COR-L47 (cell line): ENCODE measurements at places on chromosomes 6 and 20.
A peak's percentile ranks its signal among the peaks of the same experiment; 100 is the strongest.

- DNase-seq = no peak
Observed at GRCh38 chr6:106275692-106276091, 49.9 kb downstream of the ATG5 start.

DNA sequence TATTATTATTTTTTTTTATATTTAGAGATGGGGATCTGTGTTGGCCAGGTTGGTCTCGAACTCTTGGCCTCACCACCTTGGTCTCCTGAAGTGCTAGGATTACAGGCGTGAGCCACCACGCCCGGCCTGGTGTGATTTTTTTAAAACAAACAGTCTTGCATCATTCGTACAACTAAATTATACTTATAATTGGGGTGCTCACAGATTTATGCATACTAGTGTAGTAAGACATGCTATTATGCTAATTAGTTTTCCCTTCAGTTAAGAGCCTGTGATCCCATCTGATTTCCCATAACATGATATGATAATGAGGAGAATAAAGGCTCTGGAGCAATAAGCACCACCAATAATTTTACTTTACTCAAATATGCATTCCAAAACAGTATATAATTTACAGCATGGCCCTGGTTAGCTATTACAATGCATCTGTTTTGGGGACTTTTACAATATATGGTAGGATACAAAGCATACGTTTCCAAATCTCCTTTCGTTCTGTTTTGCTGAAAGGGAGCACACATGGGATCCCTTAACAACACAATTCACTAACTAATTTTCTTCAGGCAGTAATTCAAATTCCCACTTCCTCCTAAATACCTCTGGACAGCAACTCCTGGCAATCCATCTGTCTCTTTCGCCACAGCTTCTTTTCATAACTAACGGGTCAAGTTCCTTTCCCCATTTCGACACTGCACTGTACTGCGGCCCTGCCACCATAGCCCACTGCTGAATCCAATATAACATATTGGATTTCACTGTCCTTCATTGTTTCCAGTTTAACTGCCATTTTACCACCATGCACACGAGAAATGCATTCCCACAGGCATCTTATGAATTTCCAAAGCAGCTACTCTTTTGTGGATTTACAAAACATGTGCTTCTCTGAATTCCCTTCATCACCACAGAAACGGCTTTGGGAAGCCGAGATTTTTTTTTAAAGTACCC is 1.7 kb downstream of the NUDT3 start:
- no peak for DNase-seq

- DNase-seq = no peak
Observed at GRCh38 chr6:169849396-169849795, 98.0 kb downstream of the ERMARD start.

DNA sequence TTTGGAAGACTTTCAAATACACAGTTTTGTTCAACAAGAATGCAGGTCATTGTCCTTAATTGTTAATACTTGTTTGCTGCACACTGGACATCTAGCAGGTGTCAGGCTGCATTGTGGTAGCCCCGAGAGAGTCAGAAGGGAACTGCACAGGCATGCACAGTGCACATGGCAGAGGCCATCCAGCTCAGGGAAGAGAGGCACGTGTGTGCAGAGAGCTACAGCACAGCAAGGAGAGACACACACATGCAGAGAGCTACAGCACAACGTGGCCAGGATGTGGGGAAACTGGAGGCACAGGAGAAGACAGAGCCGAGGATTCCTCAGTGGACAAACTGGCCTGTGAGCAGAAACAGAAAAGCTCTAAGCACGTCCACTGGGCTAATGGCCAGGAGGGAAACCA is 272.0 kb downstream of the SMOC2 start:
- DNase-seq = no peak

DNA sequence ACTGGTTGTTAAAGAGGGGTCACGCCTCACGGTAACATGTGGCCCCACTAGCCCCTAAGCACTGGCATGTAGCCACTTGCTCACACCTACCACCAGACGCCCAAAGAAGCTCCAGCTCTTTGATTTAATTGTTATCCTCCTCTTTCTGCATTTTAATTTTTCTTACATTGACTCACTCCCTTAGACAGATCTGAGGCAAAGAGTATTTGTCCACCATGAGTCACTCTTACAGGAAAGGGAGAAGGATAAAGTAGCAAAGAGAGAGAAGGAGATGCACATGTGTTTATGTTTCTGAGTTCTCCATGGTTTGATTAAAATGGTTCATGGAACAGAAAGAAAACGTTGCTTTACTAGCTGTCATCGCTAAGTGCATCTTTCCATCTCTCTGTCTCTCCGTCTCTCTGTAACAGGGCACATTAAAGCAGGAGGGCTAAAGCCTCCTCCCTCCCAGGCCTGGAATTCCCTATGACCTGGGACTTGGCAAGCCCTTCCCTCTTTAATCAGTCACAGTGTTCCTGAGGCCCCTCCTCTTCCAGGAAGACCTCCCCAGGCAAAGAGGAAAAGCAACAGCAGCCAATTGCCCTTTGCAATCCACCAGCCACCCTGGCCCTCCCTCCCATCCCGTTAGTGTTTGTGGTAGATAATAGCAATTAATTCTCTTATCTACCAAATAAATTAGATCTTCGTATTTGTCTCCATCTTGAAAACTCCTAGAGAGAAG is 112.8 kb upstream of the TSHZ2 start:
- no peak for DNase-seq

DNA sequence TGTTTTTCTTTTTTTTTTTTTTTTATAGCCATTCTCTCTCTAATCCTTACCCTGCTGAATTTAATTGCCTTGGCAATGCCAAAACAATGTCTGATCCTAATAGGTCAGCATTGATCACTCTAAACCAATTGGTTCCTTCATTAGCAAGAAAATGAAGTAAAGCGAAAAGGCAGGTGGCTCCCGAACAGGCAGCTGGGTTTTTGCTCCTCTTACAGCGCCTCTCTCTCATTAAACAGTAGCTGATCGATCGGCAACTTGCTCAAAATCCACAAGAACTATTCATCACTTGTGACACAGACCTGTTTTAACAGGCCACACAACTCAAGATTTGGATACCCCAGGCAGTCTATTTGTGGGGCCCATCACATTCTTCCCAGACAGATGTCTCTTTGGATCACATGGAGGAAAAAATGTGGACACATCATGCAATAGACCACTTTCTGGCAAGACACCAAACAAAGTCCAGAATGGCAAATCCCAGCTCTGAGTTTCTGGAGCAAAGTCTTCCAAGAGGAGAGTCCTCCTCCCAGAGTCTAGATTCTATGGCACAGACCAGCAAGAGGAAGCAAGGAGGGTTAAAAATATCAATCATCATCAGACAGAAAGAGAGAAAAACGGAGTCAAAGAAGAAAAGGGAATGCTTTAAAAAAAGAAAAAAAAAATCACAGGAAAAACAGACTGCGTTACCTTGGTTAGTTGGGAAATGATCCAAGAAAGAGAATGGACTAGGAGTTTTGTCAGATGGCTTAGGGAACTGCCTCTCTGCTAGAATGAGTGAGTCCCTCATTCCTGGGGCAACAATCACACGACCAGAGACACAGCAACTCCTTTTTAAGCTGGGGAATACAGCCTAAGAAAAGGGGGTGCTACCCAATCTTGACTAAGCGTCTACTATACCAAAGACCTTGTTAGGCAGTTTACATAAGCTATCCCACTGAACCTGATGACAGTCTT is 247.8 kb downstream of the BTBD9 start:
- no peak for DNase-seq

DNA sequence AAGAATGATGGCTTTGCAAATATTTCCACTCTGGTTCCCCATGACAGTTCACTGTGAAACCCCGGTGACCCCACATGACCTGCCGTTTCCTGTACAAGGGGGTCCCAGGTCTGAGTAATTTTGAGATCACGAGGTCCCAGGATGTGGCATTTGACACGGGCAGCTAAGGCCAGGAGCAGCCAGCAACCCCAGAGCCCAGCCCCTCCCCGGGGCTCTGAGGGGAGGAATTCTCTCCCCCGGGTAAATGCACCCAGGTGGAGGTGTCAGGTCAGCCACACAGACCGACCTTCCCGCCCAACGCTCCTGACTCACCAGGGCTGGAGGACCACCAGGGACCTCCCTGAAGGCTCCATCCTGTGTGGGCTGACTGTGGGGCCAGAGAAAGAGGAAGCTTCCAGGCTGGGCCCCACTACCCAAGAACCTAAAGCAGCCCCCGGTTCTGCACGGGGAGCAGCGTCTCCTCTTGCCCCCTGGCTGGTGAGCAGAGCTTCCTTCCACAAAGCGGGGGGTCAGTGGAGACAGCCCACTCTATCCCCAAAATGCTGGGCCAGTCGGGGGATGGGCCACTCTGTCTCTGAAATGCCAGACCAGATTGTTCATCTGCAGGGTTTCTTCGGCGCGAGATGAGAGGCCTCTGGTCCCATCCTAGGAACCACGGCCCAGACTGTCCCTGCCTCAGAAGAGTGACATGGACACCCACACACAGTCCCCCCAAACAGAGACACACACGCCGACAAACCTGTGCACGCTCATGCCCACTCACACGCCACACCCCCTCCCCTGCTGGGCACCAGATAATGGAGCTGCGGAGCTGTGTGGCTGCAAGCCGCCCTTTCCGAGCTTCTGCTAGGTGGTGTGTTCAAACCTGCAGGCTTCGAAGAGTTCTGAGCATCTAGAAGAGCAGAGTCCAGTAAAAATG is 23.4 kb upstream of the SLCO4A1 start:
- no peak for DNase-seq

- no peak for DNase-seq
Observed at GRCh38 chr20:31861135-31861384, 9.3 kb downstream of the DUSP15 start.

DNA sequence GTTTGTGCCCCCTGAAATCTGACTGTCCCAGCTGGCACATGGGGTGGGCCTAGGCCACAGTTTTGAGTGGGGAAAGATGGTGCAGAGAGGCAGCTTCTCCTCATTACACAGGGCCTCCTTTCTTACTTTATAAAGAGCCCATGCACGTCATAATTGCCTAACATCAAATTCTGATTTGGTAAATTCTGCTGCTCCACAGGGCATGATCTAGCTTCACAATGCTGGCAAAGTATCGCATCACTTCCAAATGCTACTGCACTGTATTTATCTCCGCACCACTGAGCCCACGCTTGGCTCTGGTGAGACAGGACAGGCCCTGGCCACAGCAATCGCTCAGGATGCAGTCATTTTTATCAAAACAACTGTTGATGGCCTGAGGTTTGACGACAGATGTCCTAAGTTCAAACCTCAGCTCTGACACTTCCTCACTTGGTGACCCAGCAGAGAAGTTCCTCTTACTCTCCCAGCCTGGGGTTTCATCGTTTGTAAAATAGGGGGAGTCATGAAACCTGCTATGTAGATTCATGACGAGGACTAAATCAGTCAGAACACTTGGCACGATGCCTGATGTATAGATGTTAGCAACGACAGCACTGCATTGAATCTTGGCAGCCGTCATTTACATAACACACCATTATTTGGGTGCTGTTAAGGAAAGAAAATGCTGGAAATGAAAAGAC is 187.9 kb downstream of the TTLL2 start:
- no peak for DNase-seq

DNA sequence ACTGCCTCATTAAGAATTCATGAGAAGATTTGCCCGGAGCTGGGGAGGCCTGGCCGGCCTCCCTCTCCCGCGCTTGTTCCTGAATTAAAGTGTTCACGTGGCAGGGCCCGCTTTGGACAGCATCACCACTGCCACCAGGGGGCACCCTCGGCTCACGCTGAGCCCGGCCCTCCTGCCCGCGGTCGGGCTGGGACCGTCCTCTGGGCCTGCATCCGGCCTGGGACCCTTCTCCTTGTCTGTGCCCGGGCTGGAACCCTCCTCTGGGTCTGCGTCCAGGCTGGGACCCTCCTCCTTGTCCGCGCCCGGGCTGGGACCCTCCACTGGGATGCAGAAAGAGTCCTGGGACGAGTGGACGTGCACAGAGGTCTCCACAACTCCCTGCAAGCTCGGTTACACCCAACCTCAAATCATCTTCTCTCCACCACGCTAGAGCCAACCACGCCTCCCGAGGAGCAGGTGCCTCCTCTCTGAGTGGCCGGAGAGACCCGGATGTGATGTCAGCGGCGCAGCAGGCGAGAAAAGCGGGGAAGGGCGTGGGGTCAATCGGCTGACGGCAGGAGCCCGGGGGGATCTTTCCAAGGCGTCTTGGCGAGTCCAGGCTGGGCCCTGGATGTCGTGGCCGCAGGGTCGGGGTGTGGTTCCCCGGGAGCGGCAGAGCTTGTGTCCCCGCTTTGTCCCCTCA is 50.9 kb upstream of the DACT2 start:
- peak; percentile 20 for DNase-seq
